ENCODE measurements at places on chromosomes 5 and 9. TPM values are rescaled to one million over a fixed set of nuclear protein-coding genes. Genes with fewer than 3 reads are reported as not detected.

GRCh38 chr9:81844131-81844567 lies 84.1 kb upstream of the SPATA31D4 start:
- no peaks in the 10 kb centered on the region for H3K4me1 ChIP-seq
- DNase-seq, result no peak
- H3K27me3 ChIP-seq, result no peaks in the 10 kb centered on the region
- H3K36me3 ChIP-seq, result no peaks in the 10 kb centered on the region
- no peak overlapping the region for H3K4me3 ChIP-seq
- H3K27ac ChIP-seq, result no peak overlapping the region

DNA sequence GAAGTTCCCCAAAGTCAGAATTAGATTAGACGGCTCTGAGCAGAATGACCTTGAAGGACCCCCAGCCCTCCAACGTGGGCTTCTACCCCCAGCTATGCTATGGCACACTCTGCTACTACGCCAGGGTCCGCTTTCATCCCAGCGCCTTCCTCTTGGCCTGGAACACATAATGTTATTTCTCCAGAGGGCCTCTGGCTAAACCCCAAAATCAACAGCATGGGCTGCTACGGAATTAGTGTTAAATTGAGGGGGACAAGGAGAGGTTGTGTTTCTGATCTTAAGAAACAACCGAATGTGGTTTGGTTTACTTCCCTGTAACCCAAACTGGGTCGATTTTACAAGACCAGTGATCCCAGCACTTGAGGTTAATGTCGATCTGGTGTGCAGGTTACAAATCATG lies 97.1 kb downstream of the ZNF618 start:
- DNase-seq, result no peak
- H3K27me3 ChIP-seq, result no peaks in the 10 kb centered on the region
- no peak overlapping the region for H3K27ac ChIP-seq

DNA sequence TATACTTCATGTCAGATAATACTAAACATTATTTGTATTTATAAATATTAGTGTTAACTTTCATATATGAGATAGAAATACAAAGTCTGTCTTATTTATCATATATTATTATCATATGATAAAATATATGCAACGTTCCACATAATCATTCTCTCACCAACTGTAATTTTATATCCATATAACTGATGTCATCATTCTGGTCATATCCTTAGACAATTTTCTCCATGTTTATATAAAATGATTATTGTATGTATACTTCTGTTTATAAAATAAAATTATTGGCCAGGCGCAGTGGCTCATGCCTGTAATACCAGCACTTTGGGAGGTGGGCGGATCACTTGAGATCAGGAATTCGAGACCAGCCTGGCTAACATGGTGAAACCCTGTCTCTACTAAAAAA lies 2007.1 kb downstream of the EFNA5 start:
- H3K27me3 ChIP-seq, result no peaks in the 10 kb centered on the region
- no peak overlapping the region for H3K27ac ChIP-seq
- H3K4me1 ChIP-seq, result no peaks in the 10 kb centered on the region
- no peak overlapping the region for H3K4me3 ChIP-seq

DNA sequence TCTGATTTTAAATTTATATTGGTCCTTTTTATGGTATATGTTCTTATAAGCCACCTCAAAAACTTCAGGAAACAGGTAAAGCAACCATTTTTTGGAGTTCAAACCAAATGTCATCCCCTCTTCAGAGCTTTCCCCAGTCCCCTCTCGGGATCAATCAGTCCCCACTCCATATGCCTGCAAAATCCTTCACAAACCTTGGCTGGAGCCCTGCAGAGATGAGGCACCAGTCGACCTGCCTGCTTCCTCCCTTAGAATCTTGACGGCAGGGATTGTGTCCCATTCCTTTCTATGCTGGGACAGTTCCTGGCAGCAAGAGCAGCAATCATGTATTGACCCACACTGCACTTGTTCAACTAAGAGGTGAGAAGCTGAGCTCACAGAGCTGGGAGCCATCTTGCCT lies 22.6 kb downstream of the B4GALT1 start:
- no peak for DNase-seq
- peaks cover 8% of the 10 kb centered on the region for H3K36me3 ChIP-seq
- H3K27ac ChIP-seq, result peak overlapping the region; percentile 61
- no peaks in the 10 kb centered on the region for H3K27me3 ChIP-seq
- peaks cover 86% of the 10 kb centered on the region for H3K4me1 ChIP-seq
- no peak overlapping the region for H3K4me3 ChIP-seq

Gene ACTBL2
- not detected for total RNA-seq

Gene TMEM8B
- 6.6 TPM for total RNA-seq

Gene PCDHGB4
- not detected for total RNA-seq

Measured in activated naive CD4-positive, alpha-beta T cell treated with anti-CD3 and anti-CD28 coated beads for 36 hours (primary cell).